ENCODE measurements at places on chromosomes 13 and 19.

GRCh38 chr13:109152311-109152820 is 523.0 kb downstream of the MYO16 start:
- DNase-seq: no peak

- DNase-seq: no peak
Measured at GRCh38 chr13:109728791-109729731, 57.3 kb downstream of the IRS2 start.

- no peak for DNase-seq
Measured at GRCh38 chr19:58364146-58364545, 1.6 kb upstream of the ZNF497 start.

GRCh38 chr13:46600943-46601311 is 48.0 kb downstream of the LRCH1 start:
- no peak for DNase-seq

- no peak for DNase-seq
Measured at GRCh38 chr13:80458543-80458942, 117.6 kb upstream of the SPRY2 start.

- no peak for DNase-seq
Measured at GRCh38 chr13:67238277-67238859, 8.2 kb upstream of the PCDH9 start.

Data from stimulated activated CD8-positive, alpha-beta memory T cell treated with anti-CD3 and anti-CD28 coated beads, Interleukin-15, amount 100 ng/mL, for 4 hours (primary cell).